ENCODE measurements at places on chromosomes 3 and 15.

- peak; percentile 72 for DNase-seq
These were observed 201.6 kb downstream of the SATB1 start for GRCh38 chr3:18223571-18223970.

DNA sequence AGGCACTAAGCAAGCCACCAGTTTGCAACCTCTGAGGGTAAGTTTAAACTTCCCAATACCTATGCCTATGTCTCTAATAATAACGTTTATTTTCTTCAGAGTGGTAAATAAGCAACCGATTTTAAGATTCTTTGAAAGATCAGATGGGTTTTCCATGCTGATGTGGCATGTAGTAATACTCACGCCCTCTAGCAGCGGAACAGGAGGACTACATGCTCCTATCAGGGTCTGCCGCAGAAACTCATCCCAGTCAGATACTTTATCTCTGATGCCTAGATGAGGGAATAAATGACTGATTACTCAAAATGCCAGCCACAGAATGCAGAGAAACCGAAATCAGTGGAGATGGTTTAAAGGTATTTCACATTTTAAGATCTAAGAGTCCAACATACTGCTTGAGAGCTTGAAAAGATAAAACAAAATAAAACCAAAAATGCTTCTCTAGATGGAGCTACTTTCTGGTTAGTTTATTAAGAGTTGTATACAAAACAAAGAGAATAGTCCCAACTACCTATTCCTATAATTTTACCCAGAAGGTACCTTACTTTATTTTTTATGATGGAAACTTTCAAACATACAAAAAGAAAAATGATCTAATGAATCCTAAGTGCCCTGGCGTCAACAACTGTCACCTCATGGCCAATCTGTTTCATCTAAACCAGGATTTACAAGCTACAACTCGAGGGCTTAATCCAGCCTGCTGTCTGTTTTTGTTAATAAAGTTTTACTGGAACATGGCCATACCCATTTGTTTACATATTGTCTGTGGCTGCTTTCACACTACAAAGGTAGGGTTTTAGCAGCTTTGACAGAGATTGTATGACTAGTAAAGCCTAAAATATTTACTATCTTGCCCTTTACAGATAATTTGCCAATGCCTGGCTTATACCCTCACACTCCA, 37.5 kb upstream of the STIMATE start:
- peak; percentile 6 for DNase-seq

DNA sequence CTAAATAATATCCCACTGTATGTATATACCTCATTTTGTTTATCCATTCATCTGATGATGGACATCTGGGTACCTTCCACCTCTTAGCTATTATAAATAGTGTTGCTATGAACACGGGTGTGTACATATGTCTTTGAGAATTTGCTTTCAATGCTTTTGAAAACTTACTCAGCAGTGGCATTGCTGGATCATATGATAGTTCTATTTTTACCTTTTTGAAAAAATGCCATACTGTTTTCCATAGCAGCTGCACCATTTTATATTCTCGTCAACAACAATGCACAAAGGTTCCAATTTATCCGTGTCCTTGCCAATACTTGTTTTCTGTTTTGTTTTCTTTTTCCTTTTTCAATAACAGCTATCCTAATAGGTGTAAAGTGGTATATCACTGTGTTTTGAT, 77.1 kb downstream of the PEAK1 start:
- no peak for DNase-seq

- no peak for DNase-seq
These were observed 40.2 kb downstream of the IDH2 start for GRCh38 chr15:90062023-90062442.

GRCh38 chr15:96559087-96559486, 228.6 kb downstream of the NR2F2 start:
- DNase-seq: no peak

- no peak for DNase-seq
These were observed 588.3 kb upstream of the NAALADL2 start for GRCh38 chr3:174270841-174271240.

GRCh38 chr15:43185157-43186002, at the start of gene CCNDBP1:
CCNDBP1 (plus strand) TSS chr15:43185403; CDS start chr15:43185499, 96 bp downstream.
- peak; percentile 97 for DNase-seq

GRCh38 chr15:38129531-38130204, 123.0 kb upstream of the SPRED1 start:
- peak; percentile 67 for DNase-seq

GRCh38 chr3:115922681-115923347, 299.5 kb downstream of the GAP43 start:
- no peak for DNase-seq

DNA sequence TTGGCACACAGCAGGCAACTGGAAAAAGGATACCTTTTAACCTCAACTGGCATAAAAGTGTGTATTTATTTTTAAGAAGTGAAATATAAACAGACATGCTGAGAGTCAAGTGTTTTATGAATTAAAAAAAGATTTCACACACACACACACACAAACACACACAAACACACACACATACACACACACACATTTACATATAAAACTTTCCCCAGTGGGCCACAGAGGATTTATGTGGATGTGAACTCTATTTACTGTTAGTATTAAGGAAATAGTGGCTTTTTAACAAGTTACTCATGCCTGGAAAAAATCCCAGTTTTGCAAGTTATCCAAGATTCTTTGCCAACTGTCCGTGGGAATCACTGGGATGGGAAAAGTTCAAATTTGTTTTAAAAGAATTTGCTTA, 725.9 kb upstream of the NR2F2 start:
- DNase-seq: no peak

GRCh38 chr15:36654866-36655265, 75.4 kb downstream of the CDIN1 start:
- no peak for DNase-seq

- no peak for DNase-seq
These were observed 10.7 kb upstream of the SERPINI2 start for GRCh38 chr3:167484551-167484950.

DNA sequence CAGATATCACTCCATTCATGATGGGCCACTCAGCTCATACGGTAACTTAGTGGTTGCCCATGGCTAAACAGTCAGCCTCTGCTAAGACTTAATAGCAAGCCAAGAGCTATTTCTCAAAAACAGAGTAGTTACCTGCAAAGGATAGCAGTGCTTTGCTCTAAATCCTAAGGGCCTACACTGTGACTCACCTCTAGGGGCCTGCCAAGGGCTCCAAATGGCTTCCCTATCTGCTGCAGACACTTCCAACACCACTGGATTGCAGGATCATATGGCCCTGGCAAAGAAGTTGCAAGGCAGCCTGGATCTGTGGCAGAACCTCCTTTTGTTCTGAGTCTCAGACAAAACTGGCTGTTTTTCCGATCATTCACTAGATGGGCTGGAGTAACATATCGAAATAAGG, 17.8 kb downstream of the CGGBP1 start:
- no peak for DNase-seq

DNA sequence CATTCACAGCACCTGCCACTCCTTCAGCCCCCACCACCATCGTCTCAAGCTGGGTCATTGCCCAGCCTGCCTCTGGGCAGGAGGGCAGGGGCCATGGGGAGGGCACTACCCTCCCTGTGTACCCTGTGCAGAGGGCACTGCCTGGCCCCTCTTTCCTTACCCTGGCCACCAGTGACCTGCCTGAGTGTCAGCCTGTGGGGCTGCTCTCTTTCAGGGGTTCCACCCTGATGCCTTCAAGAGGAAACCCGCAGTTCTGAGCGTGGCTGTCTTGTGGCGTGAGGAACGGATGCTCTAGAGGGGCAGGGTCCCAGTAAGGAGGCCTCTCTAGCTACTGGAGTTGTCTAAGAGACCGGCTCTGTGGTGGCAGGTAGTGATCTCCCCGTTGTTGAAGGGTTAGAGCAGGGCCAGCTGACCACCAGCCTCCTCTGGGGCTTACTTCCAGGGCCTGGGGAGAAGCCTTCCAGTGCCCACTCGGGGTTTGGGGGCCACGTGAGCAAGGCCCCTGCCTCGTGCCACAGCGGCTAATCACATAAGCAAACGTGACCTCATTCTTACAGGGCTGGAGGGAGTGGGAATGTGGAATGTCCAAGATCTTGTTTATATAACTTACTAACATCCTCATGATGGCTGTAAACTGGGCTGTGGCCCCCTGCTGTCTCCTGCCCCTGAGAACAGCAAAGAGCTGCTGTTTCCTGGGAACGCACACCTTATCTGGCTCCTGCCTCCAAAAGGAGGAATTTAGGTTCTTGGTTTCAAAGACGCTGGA, 31.4 kb upstream of the SEC13 start:
- DNase-seq: no peak

- DNase-seq: no peak
These were observed 19.2 kb downstream of the ZBTB38 start for GRCh38 chr3:141387516-141387915.

- DNase-seq: no peak
These were observed 147.2 kb downstream of the ALCAM start for GRCh38 chr3:105513886-105514285.

GRCh38 chr15:48040166-48040817, 80.5 kb upstream of the SLC24A5 start:
- no peak for DNase-seq

GRCh38 chr15:35168464-35168863, 83.4 kb upstream of the NANOGP8 start:
- no peak for DNase-seq

All from GM06990 (cell line).